ENCODE measurements at places on chromosomes 13 and 19.

DNA sequence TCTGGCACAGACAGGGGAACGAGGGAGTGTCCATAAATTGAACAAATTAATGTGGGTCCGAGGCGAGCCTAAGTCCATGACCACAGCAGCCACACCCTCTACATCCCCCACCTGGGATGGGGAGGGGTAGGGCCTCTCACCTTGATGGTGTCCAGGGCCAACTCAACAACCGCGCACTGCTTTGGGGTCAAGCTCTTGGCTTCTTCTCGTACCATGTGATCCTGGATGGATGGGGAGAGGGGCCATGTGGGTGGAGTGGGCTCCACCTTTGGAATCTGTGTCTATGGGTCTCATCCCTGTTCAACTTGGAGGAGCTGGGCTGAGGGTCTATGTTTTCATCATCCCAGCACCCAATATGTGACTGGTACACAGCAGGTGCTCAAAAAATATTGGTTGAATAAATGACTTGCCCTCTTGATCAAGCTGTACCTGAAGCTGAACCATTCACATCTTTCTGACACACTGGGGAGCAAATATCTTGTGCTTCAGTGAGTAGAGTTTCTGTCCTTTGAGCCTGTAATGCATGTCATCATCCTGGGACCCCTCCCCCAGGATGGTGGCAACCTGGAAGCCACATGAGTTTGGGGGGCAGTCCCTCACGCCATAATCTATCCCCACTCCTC, 62.9 kb downstream of the COLGALT1 start:
- no peak for DNase-seq

GRCh38 chr19:17325881-17326594, 8.6 kb downstream of the ANO8 start:
- no peak for DNase-seq

DNA sequence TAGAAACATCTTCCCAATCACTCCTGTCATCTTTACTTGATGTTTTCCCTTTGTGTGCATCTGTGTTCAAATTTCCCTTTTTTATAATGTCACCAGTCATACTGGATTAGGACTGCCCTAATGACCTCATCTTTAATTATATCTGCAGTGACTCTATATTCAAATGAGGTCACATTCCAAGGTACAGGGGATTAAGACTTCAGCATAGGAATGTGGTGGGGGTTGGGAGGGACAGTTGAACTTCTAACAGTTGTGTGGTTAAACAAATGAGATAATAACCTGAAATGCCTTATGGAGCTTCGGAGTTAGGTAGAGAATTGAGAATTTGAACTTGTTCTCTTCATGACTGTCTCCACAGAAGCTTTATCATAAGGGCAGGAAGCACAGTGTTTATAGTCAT, 23.0 kb downstream of the PAN3 start:
- no peak for DNase-seq

- DNase-seq, result no peak
Observed at GRCh38 chr13:50261130-50261901, 246.1 kb downstream of the KCNRG start.

GRCh38 chr19:6196361-6196760, 60.9 kb downstream of the ACSBG2 start:
- DNase-seq, result no peak

GRCh38 chr13:110306340-110306959, 507 bp downstream of the COL4A1 start:
- DNase-seq, result no peak

- DNase-seq, result no peak
Observed at GRCh38 chr19:37980419-37981170, 73.6 kb downstream of the SIPA1L3 start.

- no peak for DNase-seq
Observed at GRCh38 chr13:98917116-98917515, 60.7 kb downstream of the DOCK9 start.

GRCh38 chr19:49417088-49417487, 6.2 kb downstream of the PTH2 start:
- no peak for DNase-seq
